Activated B cell treated with CpG ODN at 0.5 μM for 24 hours (primary cell): ENCODE measurements at places on chromosomes 11 and 22. TPM values are rescaled to one million over a fixed set of nuclear protein-coding genes. Genes with fewer than 3 reads are reported as not detected.

The KCNJ1 gene
- total RNA-seq: 0.20 TPM in 1 of 2 replicates, not detected in the other

The FBLN1 gene
- total RNA-seq: not detected in 2 replicates

The KRTAP5-11 gene
- not detected in 2 replicates for total RNA-seq

The CCDC87 gene
- 0.22 and 0.31 TPM in 2 replicates for total RNA-seq

The OR5J2 gene
- not detected in 2 replicates for total RNA-seq

The SEPTIN5 gene
- not detected in 2 replicates for total RNA-seq

The NAALADL1 gene
- 11.3 and 13.4 TPM in 2 replicates for total RNA-seq

The ZNF70 gene
- total RNA-seq: 4.0 and 4.9 TPM in 2 replicates

DNA sequence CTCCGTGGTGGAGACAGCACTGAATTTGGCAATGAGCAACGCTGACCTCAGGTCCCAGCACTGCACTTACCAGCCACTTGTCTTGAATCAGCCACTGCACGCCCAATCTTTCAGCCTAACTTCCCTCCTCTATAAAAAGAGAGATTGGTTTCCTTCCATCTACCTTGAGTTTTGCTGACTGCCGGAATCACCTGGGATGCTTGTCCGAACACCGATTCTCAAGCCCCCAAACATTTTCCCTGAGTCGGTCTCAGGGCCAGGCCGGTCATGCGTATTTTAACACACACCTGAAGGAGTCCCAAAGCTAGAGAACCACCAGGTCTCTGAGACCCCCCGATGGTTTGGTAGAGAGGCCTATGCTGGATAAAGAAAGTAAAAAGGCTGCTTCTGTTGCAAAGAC is 131.5 kb downstream of the SPATA19 start:
- H3K27ac ChIP-seq: no peak overlapping the region
- DNase-seq: no peak
- H3K27me3 ChIP-seq: no peaks in the 10 kb centered on the region
- no peaks in the 10 kb centered on the region for H3K36me3 ChIP-seq

- no peak for DNase-seq
- H3K36me3 ChIP-seq: no peaks in the 10 kb centered on the region
- no peak overlapping the region for H3K4me3 ChIP-seq
- H3K4me1 ChIP-seq: peaks cover 28% of the 10 kb centered on the region
- H3K27me3 ChIP-seq: peaks cover 53% of the 10 kb centered on the region
- no peak overlapping the region for H3K27ac ChIP-seq
Measured at GRCh38 chr22:44328762-44329161, 16.0 kb upstream of the SHISAL1 start.

DNA sequence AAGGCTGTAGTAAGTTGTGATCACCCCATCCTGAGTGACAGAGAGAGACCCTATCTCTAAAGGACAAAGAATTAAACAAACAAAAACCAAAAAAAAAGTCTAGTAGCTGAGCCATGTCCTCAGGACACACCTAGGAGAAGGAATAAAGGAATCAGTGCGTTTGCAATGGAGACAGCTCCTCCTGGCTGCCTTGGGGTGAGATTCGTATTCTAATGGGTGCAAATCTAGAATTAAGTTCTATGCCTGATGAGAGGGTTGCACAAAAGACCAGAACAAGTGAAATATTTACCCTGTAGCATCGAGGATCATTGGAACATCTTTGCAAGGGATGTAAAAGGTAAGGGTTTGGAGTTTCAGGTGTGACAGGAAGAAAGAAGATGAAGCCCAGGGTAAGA is 70.3 kb upstream of the BMAL1 start:
- H3K36me3 ChIP-seq: no peaks in the 10 kb centered on the region
- H3K4me3 ChIP-seq: no peak overlapping the region
- no peak overlapping the region for H3K27ac ChIP-seq
- H3K4me1 ChIP-seq: peaks cover 16% of the 10 kb centered on the region
- DNase-seq: no peak
- peaks cover 20% of the 10 kb centered on the region for H3K27me3 ChIP-seq

DNA sequence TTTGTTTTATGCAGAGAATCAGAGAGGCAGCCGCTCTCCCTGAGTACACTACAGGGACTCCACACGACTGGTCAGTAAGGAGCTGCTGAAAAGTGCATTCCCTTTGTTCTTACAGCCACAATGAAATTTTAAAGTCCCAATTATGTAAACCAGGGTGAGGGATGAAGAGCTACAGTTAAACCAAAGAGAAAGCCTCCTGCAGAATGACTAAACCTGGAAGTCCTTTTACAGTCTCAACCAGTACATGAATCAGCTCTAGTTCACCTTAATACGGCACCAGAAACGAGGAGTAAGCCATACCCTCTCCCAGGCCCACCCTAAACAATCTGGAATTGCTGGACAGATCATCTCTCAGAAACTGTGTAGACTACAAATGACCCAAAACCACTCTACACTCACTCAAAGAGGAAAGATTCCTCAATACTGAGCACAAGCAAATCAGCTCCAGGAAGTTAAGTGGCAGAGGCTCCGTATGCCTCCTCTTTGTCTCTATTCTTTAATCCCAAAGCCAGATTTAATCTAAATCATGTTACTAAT is 113.1 kb downstream of the RBFOX2 start:
- H3K27me3 ChIP-seq: peaks cover 15% of the 10 kb centered on the region
- DNase-seq: no peak
- no peaks in the 10 kb centered on the region for H3K36me3 ChIP-seq
- H3K27ac ChIP-seq: no peak overlapping the region
- H3K4me3 ChIP-seq: no peak overlapping the region

DNA sequence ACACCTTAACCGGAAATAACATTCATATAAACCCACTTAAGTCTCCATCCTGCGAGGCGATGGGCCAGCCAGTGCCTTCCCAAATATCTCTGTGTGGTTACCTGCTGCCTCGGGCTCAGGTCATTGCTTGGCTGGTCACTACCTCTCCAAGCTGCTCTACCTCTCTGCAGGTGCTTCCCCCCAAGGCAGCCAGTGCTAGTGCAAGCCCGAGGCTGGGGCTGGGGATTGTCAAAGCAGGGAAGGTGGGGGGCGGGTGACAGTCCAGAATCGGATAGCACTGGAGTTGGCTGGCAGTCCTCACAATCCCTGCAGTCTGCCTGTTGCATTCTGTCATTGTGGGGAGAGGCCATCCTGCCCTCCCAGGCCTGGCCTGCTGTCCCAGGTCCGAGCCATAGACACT is 11.1 kb downstream of the MCHR1 start:
- no peaks in the 10 kb centered on the region for H3K4me1 ChIP-seq
- no peak overlapping the region for H3K27ac ChIP-seq
- DNase-seq: no peak

DNA sequence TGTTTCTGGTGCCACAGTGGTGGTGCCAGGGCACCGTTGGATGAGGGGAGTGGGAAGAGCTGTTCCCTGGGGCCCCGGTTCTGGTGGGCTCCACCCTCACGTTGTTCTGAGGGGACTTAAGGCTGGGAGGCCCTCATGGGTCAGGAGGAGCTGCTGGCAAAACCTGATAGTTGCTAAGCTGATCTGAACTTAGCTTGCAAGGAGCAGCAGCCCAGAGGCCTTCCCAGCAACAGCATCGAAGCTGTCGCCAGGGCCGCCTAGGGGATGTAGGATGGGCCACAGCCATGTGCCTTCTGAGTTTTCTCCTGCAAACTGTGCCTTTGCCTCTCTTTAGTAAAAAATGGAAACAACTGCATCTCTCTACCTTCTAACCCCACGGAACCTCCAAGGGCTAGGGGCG is 240.2 kb downstream of the TBC1D22A start:
- peaks cover 19% of the 10 kb centered on the region for H3K4me1 ChIP-seq
- H3K27ac ChIP-seq: no peak overlapping the region
- H3K36me3 ChIP-seq: peaks cover 43% of the 10 kb centered on the region

DNA sequence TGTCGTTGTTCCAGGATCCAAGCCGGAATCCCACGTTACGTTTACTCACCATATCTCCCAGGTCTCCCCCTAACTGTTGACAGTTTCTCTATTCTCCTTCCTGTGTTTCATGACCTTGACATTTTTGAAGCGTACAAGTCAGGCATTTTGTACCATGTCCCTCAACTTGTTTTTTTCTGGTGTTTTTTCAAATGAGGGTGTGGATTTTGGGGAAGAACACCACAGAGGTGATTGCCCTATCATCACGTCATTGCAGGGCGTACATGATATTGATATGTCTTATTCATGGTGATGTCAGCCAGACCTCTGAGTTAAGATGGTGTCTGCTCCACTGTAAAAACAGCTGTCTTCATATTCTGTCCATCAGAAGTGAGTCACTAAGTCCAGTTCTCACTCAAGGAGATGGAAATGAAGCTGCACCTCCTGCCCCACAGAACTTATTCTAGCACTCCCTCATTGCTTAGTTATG is 28.3 kb upstream of the SOX10 start:
- no peaks in the 10 kb centered on the region for H3K36me3 ChIP-seq
- DNase-seq: no peak
- H3K4me1 ChIP-seq: no peaks in the 10 kb centered on the region
- H3K4me3 ChIP-seq: no peak overlapping the region
- H3K27me3 ChIP-seq: no peaks in the 10 kb centered on the region

GRCh38 chr11:76653674-76654284 is 16.8 kb downstream of the LRRC32 start:
- peaks cover 5% of the 10 kb centered on the region for H3K36me3 ChIP-seq
- H3K27ac ChIP-seq: no peak overlapping the region
- H3K27me3 ChIP-seq: peaks cover 10% of the 10 kb centered on the region
- DNase-seq: no peak

- H3K27me3 ChIP-seq: peaks cover 2% of the 10 kb centered on the region
- no peak for DNase-seq
- no peak overlapping the region for H3K4me3 ChIP-seq
- no peak overlapping the region for H3K27ac ChIP-seq
Measured at GRCh38 chr11:71200761-71201160, 51.6 kb downstream of the SHANK2 start.

DNA sequence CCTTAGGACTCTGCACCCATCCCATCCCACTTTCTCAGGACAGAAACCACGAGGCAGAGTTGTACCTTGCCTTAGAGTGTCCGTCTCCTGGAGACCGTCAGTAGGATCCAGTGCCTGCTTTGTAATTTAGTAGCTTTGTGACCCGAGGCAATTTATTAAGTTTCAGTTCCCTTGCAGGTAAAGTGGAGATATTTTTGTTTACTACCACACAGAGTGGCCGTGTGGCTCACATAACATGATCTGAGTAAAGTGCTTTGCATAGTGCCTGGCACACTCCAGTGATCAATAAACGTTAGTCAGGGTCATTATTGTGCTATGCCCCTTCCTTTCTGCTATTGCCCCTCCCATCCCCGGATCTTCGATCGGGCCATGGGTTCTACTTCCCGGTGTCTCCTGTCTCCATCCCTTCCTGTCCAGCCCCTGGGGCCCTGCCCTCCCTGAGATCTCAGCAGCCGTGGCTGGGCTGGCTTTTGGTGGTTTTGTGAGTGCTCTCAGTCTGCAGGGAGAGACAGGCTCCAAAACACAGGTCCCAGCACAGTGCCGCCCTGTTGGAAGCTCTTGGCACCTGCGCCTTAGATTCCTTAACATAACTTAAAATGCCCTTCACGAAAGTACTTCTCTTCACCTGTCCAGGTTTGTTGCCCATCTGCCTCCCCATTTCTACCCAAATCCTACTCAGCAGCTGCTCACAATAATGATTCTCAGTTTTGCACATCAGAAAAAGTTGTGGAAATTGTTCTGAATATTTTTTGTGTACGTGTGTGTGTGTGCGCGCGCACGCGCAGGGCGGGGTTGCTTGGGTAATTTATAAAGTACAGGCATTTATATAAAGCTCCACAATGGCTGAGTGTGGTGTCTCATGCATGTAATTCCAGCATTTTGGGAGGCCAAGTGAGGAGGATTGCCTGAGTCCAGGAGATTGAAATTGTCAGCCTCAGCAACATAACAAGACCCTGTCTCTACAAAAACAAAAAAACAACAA is 753.7 kb downstream of the NTM start:
- H3K4me1 ChIP-seq: no peaks in the 10 kb centered on the region
- peak overlapping the region; percentile 24 for H3K4me3 ChIP-seq
- DNase-seq: no peak
- H3K27ac ChIP-seq: no peak overlapping the region

DNA sequence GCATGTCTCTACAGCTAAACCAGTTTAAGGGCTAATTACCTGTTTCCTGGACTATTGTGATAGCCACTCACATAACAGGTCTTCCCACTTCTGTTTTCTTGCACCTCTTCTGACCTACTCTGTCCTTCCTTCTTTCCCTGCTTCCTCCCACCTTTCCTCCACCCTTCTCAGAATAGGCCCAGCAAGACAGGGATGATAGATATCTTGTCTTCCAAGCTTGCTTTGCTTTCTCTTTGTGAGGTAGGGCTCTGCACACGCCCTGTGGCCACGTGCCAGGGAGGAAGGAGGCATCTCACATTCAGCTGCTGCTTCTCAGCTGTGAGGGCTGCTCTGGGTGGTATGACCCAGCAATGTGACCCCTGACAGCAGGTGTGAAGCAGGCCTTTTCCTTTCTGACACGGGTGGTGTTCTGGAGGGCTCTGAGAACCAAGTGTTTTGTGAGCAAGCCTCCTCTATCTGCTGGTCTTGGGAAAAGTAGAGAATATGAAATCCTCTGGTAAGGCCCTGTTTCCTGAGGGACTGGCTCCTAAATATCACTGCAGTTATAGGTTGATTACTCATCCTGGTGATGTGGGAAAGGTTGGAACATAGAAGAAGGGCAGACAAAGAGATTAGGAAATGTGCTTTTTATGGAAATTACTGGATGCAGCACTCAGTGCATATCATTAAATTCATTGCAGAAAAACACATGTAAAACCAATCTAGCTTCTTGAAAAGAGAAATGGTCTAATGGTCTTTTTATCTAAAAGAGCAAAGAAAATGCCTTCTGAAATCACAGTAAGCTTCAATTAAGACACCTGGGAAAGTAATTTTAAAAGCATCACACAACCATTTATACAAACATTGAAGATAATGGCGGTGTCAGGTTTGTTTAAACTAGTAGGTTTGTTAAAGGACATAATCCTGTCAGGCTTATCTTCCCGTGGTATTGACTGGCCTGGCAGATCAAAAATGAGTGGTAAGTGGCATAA is 8.5 kb downstream of the AMOTL1 start:
- no peak overlapping the region for H3K4me3 ChIP-seq
- no peak for DNase-seq
- H3K27ac ChIP-seq: no peak overlapping the region
- peaks cover 14% of the 10 kb centered on the region for H3K27me3 ChIP-seq
- H3K36me3 ChIP-seq: no peaks in the 10 kb centered on the region

DNA sequence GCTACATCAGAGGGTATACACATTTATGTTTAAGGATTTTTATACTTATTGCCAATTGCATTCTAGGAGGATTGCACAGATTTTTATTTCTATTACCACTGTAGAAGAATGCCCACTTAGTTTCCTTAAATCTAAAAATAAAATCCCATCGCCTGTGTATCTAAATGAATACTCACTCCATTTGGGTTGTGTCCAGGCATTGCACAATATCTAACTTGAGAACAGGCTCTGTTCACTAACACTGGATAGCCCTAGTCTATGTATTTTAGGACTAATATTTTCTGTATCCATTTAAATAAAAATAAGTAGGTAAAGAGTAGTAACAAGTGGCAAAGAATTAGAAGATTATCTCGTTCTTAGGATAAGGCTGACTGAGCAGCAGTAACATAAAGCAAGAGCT is 4.1 kb downstream of the C11orf52 start:
- DNase-seq: no peak
- peaks cover 17% of the 10 kb centered on the region for H3K4me1 ChIP-seq
- H3K4me3 ChIP-seq: no peak overlapping the region
- peaks cover 9% of the 10 kb centered on the region for H3K27me3 ChIP-seq

- DNase-seq: no peak
- H3K4me3 ChIP-seq: no peak overlapping the region
- no peak overlapping the region for H3K27ac ChIP-seq
- H3K27me3 ChIP-seq: peaks cover 27% of the 10 kb centered on the region
Measured at GRCh38 chr11:45654231-45655011, 11.0 kb downstream of the CHST1 start.
